ENCODE measurements at places on chromosomes 12 and 14.
A peak's percentile ranks its signal among the peaks of the same experiment; 100 is the strongest.

DNA sequence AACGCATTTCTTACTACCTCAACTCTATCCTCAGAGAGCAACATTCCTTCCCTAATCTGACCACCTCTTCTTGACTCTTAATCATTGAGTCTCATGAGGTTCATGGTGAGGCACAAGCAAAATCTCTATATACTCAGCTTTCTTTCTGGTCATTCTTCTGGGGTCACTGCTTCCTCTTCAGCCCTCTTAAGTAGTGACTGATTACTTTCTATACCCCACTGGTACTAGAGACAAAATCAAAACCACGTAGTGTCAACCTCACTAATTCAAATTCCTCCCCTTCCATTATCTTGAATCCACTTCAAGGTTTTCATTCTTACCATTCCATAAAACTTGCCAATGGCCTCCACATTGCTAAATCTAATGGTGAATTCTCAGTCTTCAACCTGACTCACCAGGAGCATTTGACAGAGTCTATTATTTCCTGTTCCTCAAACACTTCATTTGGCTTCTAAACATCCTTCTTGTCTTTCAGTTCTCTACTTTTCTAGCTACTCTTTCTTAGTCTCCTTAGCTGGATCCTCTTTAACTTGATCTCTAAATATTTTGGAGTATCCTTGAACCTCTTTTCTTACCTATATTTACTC lies 6.8 kb downstream of the WDHD1 start:
- no peak for DNase-seq

- no peak for DNase-seq
Observed at GRCh38 chr14:97491697-97492096, 694.5 kb downstream of the VRK1 start.

- DNase-seq: no peak
Observed at GRCh38 chr12:47942614-47943225, 20.7 kb upstream of the TMEM106C start.

DNA sequence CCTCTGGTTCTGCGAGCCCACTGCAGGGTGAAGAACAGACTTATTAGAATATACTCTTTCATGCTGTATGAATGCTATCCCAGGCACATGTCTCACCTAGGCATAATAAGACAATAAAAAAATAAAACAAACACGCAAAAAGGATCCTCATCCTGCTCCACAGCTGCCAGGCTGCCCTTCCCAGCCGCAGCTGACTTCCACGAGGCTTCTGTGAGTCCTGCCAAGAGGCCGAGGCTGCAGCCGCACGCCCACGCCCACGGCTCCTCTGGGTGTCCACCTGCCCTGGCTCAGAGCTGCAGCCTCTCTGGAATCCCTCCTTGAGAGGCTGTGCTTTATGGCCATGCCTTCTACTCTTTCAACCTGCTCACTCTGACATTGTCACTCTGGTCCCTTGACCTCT lies 6.9 kb downstream of the SMIM41 start:
- no peak for DNase-seq

DNA sequence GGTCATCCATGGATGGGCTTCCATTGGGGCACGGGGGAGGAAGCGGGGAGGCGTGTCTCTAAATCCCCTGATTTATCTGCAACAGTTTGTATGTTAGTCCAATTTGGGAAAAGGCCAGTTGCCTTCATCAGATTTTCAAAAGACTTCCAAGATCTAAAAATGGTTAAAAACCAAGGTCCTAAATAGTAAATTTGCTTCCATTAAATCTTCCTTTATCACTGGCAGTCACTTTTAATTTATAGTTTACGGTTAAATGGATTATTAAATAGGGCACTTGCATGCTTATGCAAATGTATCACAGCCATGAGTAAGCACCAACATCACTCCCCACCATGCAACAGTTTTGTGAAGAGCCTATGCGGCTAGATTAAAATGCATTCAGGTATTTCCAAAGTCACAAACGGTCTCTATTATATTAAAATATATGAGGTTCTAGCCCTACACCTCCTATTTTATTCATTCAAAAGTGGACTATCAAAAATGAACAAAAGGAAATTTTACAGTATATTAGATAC lies 108.2 kb upstream of the GPHB5 start:
- DNase-seq: no peak

- no peak for DNase-seq
Observed at GRCh38 chr12:81329085-81329484, 251.2 kb downstream of the ACSS3 start.

- DNase-seq: peak; percentile 18
Observed at GRCh38 chr12:28189784-28190320, 404 bp upstream of the CCDC91 start.

DNA sequence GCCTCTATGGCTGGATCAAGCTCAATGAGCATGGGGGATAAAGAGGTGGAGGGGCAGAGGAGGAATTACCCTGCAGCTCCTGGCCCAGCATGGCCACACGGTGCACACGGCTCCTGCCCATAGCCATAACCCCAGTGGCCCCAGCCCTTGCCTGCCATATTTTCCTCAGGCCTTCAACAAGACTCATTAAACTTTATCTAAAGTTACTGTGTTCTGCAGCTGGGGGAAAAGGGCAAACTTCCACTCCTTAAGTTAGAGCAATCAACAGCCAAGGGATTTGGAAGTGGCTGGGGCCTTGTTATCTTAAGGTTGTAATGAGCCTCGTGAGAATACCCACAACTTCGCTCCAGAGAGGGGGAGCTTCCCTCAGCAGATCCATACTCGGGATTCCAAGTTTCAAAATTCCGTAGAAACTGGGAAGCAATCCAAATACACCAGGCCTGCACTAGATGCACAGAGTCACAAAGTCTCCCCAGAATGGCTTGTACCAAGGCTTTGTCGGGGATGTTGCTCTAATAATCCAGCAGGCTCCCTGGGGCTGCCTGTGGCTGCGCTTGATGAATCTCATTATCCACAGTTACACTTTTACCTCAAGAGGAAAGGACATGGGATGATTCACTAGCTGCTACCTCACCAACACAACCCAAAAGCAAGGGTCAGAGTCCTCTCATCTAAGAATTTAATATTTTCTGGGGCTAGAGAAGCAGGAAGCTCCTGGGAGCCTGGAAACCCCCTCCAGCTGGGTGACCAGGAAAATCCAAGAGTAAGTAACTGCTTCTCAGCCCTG lies 13.0 kb upstream of the OR6J1 start:
- DNase-seq: no peak

- DNase-seq: no peak
Observed at GRCh38 chr12:32549675-32550079, 129.4 kb upstream of the DNM1L start.

- no peak for DNase-seq
Observed at GRCh38 chr12:52238916-52239646, 6.0 kb downstream of the KRT7 start.

DNA sequence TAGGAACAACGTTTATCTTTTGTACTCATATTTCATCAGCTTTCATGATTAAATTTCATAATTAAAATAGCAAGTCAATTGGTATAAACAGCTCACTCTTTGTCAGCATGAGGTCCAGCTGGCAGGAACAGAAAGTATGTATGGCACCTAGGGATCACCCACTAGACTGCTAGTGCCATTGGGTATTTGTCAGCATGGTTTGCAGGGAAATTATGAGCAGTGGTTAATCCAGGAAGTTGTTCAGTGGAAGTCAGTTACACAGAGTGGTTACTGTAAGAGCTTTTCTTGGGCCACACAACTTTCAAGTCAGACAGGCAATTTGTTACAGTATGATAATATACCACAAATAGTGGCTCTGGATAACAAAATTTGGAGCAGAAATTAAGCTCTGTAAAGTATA lies 340.3 kb upstream of the RGS6 start:
- DNase-seq: peak; percentile 16

- DNase-seq: no peak
Observed at GRCh38 chr12:122937622-122938091, 28.6 kb downstream of the ABCB9 start.

- no peak for DNase-seq
Observed at GRCh38 chr14:50750323-50750722, 80.6 kb downstream of the NIN start.

DNA sequence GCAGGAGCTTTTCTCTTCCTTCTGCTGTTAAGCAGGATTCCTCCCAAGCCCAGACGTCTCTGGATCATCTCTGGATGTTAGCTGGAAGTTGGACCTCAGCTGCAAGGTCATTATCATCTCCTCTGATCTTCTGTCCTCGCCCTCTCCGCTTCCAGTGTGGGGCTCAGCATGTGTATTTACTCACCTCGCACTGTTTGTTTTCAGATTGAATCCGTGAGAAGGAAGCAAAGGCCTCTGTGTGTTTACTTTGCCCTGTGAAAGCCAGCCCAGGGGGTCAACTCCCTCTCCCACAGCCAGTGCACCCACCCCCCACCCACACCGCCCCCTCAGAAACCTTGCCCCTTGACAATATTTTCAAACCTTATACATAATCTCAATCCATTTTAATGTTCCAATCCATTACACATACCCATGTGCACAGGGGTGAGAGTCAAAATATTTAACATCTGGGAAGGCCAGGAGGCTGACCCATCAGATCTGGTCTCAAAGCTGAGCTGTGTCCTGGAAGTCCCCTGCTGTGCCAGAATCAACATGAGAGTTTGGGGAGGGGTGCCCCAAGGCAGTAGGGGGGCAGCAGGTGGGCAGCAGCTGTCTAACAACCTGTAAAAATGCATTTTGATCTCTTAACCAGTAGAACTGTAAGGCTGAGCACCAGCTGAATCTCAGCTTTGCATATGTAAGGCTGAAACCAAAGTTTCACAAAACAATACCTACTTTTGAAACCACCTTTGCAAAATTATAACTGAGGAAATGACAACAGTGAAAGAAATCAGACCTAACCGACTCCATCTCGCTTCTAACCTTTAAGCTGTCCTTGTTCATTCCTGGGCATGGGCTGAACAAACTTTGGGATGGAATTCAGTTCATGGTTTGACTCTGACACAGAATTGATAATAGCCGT lies 157.9 kb downstream of the ZNF664 start:
- DNase-seq: no peak

DNA sequence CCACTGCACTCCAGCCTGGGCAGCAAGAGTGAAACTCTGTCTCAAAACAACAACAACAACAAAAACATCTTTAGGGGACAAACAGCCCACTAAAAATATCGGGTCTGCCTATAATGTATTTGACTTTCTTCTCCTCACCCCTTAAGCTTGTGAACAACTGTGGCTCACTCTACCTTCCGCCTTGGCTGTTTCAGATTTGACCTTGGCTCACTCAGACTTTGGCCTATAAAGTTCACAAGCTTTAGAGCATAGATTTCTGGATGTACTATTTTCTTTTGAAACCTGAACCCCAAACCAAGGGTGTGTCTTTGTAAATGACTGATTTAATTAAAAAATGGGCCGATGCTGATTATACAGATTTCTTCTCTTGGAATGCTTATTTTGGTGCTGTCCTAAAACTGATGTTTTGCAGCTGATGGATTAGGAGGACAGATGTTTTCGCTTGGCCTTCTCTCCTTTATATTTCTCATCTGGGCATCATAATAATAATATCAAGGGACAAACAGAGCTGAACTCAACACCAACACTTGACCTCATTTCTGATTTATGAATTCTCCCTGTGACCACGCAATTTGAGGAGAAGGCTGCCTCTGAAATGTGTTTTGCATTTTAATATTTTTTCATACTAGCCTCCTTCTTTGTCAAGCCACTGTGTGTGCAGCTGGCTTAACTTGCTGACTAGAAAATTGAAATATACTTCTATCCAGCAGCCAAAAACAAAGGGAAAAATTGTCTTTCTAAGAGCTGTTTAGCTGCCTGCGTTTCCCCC lies 40.2 kb upstream of the RASSF3 start:
- DNase-seq: no peak

- DNase-seq: no peak
Observed at GRCh38 chr12:49881415-49882247, 22.1 kb downstream of the FAIM2 start.

DNA sequence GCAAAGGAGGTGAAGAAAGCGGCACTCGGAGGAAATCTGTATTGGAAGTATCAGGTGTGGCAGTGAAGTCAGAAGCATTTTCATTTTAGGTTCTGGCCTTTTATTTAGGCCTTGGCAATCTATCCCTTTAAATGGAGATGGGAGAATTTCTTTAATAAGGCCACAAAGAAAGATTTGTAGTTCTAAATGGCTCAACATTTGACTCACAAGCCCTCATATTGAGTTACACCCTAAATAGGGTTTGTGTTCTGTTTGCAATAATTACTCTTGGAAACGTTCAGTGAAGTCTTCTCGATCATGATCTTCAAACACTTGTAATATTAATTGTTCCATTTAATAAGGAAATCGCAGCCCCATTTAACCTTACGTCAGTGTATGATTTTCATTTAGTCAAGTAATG lies 25.3 kb upstream of the TMEM260 start:
- DNase-seq: no peak

DNA sequence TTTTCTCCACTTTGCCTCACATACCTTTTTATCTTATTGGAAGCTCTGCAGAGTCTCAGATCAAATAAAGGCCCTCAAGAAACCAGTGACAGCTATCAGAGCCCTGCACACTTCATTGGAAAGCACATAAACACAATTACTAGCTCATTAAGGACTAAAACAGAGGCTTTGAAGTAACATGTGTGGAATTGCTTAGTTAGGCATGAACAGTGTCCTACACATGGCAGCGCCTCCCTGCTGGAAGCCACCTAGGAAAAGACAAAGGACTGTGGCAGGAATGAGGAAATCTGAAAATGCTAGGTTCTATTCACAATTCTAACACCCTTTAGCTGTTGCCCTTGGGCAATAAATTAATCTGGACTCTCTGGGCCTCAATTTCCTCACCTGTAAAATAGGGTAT lies 89.4 kb downstream of the SUDS3 start:
- no peak for DNase-seq

- no peak for DNase-seq
Observed at GRCh38 chr12:117485984-117486839, 124.8 kb upstream of the NOS1 start.

GRCh38 chr14:65287264-65288131 lies 125.0 kb upstream of the FUT8 start:
- DNase-seq: peak; percentile 65

DNA sequence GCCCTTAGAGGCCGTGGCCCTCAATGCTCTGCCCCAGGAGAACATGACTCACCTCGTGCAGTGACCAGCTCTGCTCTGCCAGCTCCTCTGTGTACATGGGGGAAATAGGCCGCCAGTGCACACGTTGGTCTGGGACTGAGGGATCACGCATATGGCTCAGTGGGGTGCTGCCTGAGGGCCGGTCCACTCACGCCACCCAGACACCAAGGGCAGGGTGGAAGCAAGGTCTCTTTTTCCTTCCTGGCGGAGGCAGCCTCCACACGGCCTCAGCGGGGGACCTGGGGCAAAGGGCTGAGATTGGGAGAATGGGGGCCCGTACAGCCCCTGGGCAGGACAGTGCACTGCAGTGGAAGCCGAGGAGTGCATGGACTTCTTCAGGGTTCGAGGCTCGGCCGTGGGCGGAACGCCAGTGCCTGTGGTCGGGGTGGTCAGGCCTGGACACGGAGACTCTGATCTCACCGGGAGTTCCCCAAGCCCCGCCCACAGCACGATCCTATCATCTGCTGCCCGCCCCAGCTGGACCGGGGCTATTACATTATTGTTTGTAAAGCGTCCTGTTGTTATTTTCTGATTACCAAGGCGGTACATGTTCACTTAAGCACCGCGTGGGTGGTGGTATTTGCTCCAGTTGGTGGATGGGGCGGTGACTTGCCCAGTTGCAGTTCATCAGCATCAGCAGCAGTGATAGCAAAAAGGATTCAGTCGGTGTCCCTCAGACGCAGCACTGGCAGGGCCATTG lies 38.8 kb upstream of the TDRD9 start:
- DNase-seq: no peak

- peak; percentile 4 for DNase-seq
Observed at GRCh38 chr12:55847603-55848291, 5.0 kb upstream of the MMP19 start.

Data from CD4-positive, alpha-beta T cell treated with Interleukin-15 for 4 hours (primary cell).